ENCODE measurements at places on chromosomes 1 and 21.

DNA sequence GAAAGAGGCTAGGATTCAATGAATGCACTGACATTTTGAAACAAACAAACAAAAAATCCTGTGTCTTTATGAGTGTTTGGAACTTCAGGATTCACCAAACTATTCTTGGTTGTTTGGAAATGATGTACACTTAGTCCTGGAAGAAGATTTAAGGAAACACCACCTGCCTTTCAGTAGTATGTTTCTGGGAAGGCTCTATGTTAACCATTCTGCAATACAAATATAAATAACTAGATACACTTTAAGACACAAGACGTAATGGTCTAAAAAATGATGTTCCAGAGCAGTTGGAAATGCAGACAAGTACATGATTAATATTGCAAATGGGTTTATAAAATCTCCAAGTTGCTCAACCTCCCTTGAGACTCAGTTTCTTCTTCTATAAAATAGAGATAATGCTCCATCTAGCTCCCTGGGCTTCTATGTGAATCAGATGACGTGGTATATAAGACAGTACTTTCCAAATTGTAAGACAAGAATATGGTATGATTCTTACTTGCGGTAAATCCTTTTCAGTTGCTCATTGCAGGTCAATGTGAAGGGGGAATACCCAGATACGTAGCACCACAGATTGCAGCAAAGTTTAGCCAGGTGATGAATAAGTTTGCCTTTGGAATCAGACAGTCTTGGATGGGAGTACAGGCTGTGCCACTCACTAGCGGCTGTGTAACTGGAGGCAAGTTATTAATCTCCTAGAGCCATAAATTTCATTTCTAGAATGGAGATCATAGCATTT is 224.8 kb upstream of the SGIP1 start:
- H3K4me3 ChIP-seq, result no peak overlapping the region
- DNase-seq, result no peak
- peaks cover 18% of the 10 kb centered on the region for H3K27me3 ChIP-seq
- no peaks in the 10 kb centered on the region for H3K4me1 ChIP-seq

DNA sequence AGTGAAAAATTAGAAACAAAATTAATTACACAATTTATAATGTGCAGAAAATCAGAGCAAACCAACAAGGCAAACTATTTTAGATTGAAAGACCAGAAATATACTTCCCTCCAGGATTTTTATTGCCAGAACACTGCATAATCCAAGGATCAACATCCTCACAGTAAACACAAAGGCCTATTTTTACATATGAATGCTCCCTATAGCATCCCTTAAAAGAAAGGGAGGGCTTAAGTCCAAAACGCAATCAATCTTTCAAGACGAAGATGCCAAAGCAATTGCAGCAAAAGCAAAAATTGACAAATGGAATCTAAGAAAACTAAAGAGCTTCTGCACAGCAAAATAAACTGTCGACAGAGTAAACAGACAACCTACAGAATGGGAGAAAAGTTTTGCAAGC is 18.6 kb upstream of the CHIA start:
- no peak overlapping the region for H3K4me3 ChIP-seq
- no peaks in the 10 kb centered on the region for H3K36me3 ChIP-seq
- no peaks in the 10 kb centered on the region for H3K4me1 ChIP-seq
- H3K27me3 ChIP-seq, result no peaks in the 10 kb centered on the region
- DNase-seq, result no peak
- H3K27ac ChIP-seq, result no peak overlapping the region

GRCh38 chr1:86778569-86779239 is 74.3 kb downstream of the SH3GLB1 start:
- no peaks in the 10 kb centered on the region for H3K27me3 ChIP-seq
- peaks cover 17% of the 10 kb centered on the region for H3K4me1 ChIP-seq
- DNase-seq, result no peak
- H3K36me3 ChIP-seq, result no peaks in the 10 kb centered on the region
- no peak overlapping the region for H3K4me3 ChIP-seq
- no peak overlapping the region for H3K27ac ChIP-seq

DNA sequence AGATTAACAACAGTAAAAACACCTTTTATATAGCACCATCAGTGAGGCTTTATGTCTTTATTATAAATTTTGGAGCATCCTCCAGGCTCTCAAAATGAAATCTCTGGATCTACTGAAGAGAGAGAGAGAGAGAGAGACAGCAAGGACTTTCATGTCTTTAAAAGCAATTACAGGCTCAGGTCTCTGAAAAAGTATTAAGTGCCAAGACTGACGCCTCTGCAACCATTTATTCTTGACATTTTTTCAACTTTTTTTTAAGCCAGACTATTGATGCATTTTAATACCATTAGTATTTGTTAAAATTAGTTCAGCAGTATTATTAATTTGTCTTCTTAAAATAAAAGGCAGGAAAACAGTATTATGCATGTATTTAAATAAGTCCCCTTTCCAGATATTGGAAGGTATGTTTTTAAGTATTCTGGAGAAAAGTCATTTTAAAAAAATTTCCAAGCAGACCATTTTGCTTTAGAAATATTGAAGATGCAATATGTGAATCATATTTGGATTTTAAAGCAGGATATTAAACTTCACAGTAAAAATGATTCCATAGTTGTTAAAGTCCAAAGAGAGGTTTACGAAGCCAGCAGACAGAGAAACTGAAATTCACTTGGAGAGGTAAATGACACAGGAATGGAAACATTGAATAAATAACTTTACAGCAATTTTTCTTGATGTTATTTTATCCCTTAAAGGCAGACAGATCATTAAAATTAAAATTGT is 35.4 kb upstream of the APOBEC4 start:
- H3K36me3 ChIP-seq, result no peaks in the 10 kb centered on the region
- no peaks in the 10 kb centered on the region for H3K27me3 ChIP-seq
- H3K4me3 ChIP-seq, result no peak overlapping the region
- no peaks in the 10 kb centered on the region for H3K4me1 ChIP-seq
- DNase-seq, result no peak

DNA sequence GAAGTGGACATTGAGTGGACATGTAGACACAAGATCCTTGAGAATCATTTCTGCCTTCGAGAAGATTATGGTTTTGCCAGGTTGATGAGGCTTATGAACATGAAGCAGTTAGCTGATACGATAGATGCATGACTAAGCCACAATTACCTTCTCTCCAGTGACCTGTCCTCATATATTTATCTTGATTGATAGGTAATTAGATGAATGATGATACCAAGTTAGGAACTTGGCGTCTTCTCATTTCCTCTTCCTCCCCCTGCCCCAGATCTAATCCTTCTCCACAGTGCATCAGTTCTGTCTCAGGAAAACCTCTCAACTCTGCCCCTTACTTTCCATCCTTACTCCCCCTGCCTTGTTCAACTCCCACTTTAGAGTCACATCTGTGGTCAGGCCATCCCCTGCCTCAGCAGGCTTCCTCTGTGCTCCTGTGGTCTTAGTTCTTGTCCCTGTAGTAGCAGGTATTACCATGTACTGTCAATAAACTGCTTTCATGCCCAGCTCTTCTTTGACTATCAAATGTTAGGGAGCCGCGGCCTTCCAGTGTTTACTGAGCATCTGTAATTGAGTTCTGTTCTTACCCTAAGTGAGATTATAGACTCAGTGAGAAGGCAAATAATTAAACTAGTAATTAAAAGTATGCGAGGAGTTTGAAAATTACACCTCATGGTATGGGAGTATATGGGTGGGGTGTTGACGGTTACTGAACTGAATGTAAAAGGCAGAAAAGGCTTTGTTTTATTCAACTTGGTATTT is 5.1 kb downstream of the ST6GALNAC3 start:
- H3K4me3 ChIP-seq, result no peak overlapping the region
- no peaks in the 10 kb centered on the region for H3K36me3 ChIP-seq
- no peak overlapping the region for H3K27ac ChIP-seq
- DNase-seq, result no peak
- H3K27me3 ChIP-seq, result no peaks in the 10 kb centered on the region

DNA sequence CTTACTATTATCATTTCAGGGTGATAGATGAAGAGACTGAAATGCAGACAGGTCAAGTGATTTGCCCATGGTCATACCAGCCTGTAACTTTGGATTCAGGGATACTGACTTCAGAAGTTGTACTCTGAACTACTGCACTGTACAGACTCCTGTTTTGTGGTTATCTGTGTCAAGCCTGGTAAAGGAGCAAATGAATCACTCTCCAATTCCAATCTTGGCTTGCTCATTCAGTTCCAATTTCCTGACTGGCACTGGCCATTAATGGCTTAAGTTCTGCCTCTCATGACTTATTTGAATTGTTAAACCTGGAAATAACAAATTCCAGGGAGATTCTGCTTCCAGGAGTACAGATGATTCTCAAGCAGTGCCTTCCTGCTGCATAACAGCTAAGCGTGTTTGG is 45.4 kb upstream of the PLD5 start:
- no peaks in the 10 kb centered on the region for H3K36me3 ChIP-seq
- DNase-seq, result no peak
- H3K4me3 ChIP-seq, result no peak overlapping the region
- H3K27me3 ChIP-seq, result no peaks in the 10 kb centered on the region

DNA sequence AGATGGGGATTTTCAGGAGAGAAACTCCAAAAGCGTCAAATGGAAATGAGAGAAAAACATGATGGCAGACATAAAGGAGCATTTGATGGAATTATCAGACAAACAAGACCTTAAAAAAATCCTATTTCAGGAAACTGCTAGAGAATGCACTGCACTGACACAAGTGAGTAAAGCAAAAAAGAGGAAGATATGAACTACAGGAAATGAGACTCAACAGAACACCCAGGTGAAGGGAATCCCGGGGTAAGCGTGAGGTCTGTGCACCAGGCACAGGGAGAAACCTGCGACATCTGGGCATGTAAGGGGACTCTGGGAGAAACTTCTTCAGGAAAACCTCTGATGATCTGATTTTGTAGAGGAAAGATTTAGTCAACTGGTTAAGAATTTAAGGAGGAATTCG is 2.8 kb downstream of the TARBP1 start:
- no peak overlapping the region for H3K27ac ChIP-seq
- no peak overlapping the region for H3K4me3 ChIP-seq
- H3K4me1 ChIP-seq, result peaks cover 12% of the 10 kb centered on the region
- no peaks in the 10 kb centered on the region for H3K27me3 ChIP-seq
- H3K36me3 ChIP-seq, result no peaks in the 10 kb centered on the region

DNA sequence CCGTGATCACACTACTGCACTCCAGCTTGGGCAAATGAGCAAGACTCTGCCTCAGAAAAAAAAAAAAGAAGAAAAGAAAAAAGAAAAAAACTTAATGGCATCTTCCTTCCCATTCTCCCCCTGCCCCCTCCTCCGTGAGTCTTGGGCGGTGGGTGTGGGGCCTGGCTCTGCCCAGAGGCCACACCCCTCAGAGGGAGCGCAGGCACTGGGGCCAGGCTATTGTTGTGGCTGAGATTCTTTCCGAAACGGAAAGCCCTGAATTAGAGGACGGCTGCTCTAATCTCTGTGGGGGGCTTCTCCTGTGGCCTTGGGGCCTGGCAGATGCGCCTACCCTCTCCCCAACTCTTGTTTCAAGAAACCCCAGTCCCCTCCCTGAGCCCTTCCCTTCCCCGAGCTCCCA is 4.1 kb upstream of the FAM110D start:
- no peaks in the 10 kb centered on the region for H3K4me1 ChIP-seq
- no peak for DNase-seq
- H3K36me3 ChIP-seq, result no peaks in the 10 kb centered on the region
- H3K4me3 ChIP-seq, result no peak overlapping the region
- no peak overlapping the region for H3K27ac ChIP-seq
- H3K27me3 ChIP-seq, result no peaks in the 10 kb centered on the region

GRCh38 chr1:20402585-20403422 is 83.2 kb downstream of the CAMK2N1 start:
- DNase-seq, result no peak
- no peaks in the 10 kb centered on the region for H3K27me3 ChIP-seq
- no peaks in the 10 kb centered on the region for H3K4me1 ChIP-seq
- no peaks in the 10 kb centered on the region for H3K36me3 ChIP-seq
- no peak overlapping the region for H3K27ac ChIP-seq

DNA sequence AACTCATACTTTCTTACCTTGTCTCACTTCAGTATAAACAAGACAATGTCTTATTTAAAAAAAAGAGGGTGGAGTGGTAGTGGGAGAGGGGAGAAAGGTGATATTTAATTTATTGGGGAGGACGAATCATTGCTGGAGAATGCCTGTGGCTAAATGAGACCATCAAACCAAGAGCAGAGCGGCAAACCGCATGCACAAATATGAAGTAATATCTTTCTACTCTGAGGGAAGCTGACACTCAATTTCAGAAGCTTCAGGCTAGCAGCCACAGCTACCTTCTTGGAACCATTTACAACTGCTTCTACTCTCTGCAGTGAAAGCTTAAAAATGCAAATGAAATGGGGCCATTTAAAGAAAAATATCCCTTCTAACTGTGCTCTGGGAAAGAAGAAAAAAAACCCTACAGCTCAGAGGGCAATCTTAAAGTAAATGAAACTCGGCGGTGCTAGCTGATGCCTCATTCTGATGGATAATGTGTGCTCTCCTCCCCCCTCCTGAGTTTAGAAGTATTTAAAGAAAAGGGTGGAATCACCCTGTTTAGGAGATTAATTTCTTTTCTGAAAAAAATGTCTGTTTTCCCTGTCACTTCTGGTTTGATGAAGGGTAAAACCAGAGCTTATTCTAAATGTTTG is 178.2 kb upstream of the CAMK1G start:
- no peak overlapping the region for H3K27ac ChIP-seq
- no peak overlapping the region for H3K4me3 ChIP-seq
- no peaks in the 10 kb centered on the region for H3K4me1 ChIP-seq
- no peaks in the 10 kb centered on the region for H3K27me3 ChIP-seq
- no peak for DNase-seq

DNA sequence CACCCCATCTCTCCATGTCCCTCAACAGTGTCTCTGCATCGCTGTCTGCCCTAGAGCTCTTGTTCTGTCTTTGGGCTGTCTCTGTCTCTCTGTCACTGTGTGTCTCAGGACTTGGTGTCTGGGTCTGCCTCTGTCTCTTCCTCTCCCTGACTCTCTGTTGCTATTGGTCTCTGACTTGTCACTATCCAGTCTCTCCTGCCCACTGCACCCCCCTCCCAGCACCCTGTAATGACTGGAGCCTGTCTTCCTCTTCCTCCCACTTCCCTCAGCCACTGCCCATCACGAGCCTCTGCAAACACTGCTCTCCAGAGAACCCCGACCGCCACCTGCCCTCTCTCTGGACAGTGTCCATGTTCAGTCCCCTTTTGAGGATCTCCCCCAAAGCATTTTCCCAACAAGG is 12.1 kb downstream of the PEAR1 start:
- H3K36me3 ChIP-seq, result no peaks in the 10 kb centered on the region
- H3K27ac ChIP-seq, result no peak overlapping the region
- no peak for DNase-seq
- no peak overlapping the region for H3K4me3 ChIP-seq
- no peaks in the 10 kb centered on the region for H3K27me3 ChIP-seq
- no peaks in the 10 kb centered on the region for H3K4me1 ChIP-seq

- no peak for DNase-seq
- H3K27me3 ChIP-seq, result no peaks in the 10 kb centered on the region
- H3K4me3 ChIP-seq, result no peak overlapping the region
- no peak overlapping the region for H3K27ac ChIP-seq
- peaks cover 24% of the 10 kb centered on the region for H3K4me1 ChIP-seq
Measured at GRCh38 chr1:109997867-109998229, 13.3 kb downstream of the AHCYL1 start.

GRCh38 chr1:94126651-94127050 is 5.7 kb upstream of the ABCA4 start:
- no peaks in the 10 kb centered on the region for H3K36me3 ChIP-seq
- H3K4me3 ChIP-seq, result no peak overlapping the region
- DNase-seq, result no peak
- no peaks in the 10 kb centered on the region for H3K27me3 ChIP-seq
- H3K27ac ChIP-seq, result no peak overlapping the region
- H3K4me1 ChIP-seq, result no peaks in the 10 kb centered on the region
